ENCODE measurements at places on chromosomes 3 and 15.

- DNase-seq = no peak
These were observed 30.2 kb upstream of the CRBN start for GRCh38 chr3:3209714-3210113.

DNA sequence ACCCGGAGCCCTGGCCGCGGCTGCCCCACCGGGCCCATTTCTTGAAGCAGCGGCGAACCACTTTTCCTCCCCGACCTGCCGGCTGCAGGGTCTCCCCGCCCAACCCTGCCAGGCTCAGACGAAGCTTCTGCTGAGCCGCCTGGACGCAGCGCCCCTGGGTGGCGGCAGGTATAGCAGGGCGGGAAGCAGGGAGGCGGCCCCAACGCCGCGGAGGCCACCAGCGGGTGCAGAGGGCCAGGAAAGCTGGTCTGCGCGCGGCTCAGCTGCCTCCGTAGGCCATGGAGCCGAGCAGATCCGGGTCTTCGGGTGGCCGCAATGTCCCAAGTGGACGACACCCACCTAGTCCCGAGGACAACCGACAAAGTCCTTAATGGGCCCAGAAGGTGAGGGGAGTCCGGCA lies 21.9 kb upstream of the SRPRB start:
- no peak for DNase-seq

- no peak for DNase-seq
These were observed 258.2 kb upstream of the STT3B start for GRCh38 chr3:31274326-31275024.

- DNase-seq = no peak
These were observed 73.7 kb upstream of the TLE3 start for GRCh38 chr15:70171256-70171886.

GRCh38 chr15:52579852-52580251 lies 11.0 kb upstream of the ARPP19 start:
- DNase-seq = no peak

GRCh38 chr3:85572978-85573377 lies 614.2 kb downstream of the CADM2 start:
- no peak for DNase-seq

DNA sequence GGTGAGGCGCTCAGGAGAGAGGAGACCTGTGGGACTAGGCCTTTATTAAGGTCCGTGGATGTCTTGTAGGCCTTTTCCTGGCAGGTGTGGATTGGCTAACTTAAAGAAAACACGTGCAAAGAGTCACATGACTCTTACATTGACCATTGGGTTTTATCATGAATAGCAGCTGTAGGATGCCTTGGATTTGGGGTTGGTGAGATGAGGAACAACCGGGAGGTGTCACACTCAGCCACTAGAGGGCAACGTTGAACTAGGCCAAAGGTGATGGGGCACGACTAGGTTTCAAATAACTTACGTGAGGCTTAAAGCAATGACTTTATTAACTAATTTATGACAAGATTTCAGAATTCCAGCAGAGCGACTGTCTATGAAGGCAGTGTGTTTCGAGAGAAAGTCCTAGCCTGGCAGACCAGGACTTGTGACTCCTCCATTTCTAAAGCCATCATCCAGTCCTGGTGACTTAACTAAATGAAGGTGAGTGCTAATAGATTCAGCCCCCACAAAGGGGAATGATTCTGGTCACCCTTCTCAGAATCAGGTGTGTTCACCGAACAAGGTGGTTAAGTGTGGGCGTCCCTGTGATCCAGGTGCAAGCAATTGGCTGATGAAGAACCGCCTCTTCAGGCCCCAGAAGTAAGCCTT lies 345.6 kb downstream of the MCTP2 start:
- no peak for DNase-seq

- DNase-seq = no peak
These were observed 16.3 kb downstream of the ISG20 start for GRCh38 chr15:88655103-88655553.

All from NCI-H774 (cell line).